NCI-H2171 (cell line): ENCODE measurements at places on chromosomes 1 and 21.

DNA sequence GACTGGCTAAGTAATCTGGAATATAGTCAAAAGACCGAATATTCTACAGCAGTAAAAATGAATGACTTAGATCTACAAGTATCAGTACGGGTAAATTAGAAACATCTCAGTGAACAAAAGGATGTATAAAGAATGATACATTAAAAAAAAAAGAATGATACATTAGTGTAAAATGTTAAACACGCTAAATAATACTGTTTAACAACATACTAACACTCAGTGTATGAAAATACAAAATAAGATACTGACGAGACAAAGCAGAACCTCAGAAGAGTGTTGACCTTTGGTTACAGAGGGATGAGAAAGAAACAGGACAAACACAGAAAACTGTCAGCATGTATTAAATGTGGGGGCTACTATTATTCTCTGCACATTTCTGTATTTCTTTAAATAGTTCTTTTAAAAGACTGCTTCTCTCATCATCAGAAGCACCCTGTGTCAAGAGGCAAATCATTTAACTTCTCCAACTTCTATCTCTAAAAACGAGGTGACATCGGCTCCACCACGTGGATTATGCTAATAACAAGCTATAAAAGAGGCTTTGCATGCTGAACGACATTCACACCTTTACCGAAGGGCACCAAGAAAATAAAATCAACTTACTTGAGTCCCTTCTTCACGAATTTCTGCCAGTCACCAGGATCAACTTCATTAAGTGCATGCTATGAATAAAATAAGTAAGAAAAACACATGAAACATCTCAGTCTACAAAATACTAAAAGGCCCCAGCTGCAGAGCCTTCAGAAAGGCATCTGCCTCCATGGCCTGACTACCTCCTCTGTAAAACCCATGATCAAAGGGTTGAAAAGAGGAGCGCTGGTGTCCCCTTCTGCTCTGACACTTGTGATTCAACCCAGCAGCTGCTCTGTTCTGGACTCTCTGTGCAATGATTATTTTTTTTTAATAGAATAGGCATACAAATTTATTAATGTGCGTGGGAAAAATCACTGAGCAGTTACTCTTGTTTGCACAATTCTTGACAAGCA is 42.5 kb downstream of the MRAP start:
- no peak for DNase-seq

- DNase-seq = no peak
Measured at GRCh38 chr1:225651376-225651871, 1.5 kb downstream of the ENAH start.

- no peak for DNase-seq
Measured at GRCh38 chr1:17857996-17858395, 102.9 kb downstream of the ACTL8 start.

GRCh38 chr1:212718499-212718898 is 18.9 kb upstream of the BATF3 start:
- DNase-seq = no peak

GRCh38 chr1:55364216-55364615 is 149.1 kb upstream of the USP24 start:
- no peak for DNase-seq

- DNase-seq = no peak
Measured at GRCh38 chr1:41582004-41582325, 97.5 kb upstream of the EDN2 start.

- no peak for DNase-seq
Measured at GRCh38 chr1:236869911-236870310, 74.8 kb downstream of the MTR start.

DNA sequence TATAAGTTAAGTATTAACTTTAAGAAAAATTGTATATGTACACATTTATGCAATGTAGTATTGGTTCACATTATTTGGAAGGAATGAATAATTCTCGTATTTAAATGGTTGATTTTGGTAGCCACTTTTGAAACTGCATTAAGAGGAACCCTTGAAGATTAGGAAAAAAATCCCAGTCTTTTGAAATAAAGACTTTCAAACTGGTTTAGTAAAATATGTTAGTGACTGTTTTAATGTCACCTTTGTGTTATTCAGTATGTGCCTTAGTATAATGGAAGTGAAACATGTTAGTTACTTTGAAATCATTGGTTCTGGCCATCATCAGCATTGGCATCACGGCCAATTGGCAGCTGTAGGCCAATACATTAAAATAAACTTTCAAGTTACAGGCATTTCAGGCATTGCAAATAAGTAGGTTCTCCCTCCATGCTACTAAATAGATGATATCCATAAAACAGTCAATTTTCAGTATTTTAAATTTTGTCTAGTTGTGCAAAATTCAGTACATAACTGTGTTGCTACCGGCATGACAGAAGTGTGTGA is 4.4 kb downstream of the MIER1 start:
- DNase-seq = no peak

DNA sequence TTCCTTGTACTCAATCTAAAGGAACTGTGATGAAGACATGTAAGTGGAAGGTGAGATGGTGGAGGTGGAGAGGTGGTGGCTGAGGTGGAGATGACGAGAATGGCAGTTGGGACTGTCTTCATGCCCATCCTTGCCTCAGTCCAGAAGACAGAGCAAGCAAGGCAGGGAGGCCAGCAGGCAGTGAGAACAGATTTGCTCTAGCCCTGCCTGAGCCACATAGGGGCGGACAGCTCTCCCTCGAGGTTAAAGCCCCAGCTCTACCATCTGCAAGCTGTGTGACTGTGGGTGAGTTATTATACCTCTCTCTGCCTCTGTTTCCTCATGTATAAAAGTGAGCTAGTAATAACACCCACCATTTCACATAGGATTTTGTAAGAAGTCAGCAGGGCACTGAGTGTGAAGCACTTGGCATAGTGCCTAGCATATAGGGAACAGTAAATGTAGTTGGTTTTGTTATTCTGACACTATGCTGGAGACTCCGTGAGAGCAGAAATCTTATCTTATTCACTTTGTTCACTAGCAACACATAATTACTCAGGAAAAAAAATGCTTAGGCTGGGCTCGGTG is 4.8 kb upstream of the FAM110D start:
- DNase-seq = no peak

DNA sequence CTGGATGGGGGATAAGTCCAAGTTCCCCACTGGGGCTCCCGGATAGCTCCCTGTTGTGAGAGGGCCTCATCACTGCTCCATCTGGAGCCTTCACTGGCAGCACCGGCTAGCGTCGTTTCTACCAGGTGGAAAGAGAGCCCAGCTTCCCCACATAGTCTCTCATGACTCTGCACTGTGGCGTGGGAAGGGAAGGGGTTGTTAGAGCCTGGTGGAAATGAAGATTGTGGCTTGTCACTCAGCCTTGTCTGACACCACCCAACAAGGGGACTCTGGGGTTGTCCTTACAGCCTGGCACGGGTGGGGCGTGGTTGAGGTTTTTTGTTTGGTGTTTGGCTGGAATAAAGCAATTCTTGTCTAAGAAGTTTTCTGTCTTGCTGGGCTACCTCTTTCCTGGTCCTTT is 94.6 kb downstream of the ADARB1 start:
- DNase-seq = no peak

DNA sequence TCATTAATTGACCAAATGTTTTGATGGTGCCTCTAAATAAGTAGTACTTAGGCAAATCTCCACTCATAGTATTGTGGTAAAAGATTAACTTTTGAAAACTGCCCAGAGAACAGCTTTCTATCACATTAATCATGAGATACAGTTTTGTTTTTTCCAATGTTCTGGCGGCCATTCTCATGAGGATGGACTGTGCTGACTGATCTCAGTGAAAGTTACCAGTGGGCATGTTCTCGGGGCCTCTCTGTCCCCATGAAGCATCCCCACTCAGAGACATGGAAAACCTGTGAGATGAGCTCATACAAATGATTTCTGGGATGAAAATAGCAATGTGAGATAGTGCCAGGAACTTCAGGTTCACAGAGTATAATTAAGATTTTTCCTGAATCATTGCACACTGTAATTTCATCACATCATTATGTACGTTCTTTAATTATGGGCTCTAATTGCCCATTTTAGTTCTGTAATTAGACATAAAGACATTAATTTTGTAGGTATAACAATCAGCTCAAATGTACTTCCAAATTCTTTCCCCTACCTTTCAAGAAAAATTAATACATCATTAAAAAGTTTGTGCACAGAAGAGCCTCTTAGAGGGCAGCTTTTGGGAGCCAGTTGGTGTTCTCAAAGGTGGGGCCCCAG is 40.5 kb downstream of the DDR2 start:
- DNase-seq = no peak

DNA sequence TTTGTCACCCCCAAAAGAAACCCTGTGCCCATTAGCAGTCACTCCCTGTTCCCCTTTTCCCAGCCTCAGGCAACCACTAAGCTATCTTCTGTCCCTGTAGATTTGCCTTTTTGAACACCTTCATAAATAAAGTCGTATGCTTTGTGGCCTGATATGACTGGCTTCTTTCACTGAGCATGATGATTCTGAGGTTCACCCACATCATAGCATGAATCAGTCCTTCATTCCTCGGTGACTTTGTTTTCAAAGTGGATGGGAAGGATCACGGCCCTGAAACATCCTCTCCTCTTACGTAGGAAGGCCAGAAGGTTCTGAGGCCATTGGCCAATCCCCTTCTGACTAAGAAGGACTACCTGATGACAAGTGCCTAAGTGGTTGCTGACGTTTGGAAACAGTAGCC is 39.1 kb downstream of the NIPAL3 start:
- no peak for DNase-seq

GRCh38 chr21:46172863-46173528 is 11.3 kb downstream of the SPATC1L start:
- no peak for DNase-seq

DNA sequence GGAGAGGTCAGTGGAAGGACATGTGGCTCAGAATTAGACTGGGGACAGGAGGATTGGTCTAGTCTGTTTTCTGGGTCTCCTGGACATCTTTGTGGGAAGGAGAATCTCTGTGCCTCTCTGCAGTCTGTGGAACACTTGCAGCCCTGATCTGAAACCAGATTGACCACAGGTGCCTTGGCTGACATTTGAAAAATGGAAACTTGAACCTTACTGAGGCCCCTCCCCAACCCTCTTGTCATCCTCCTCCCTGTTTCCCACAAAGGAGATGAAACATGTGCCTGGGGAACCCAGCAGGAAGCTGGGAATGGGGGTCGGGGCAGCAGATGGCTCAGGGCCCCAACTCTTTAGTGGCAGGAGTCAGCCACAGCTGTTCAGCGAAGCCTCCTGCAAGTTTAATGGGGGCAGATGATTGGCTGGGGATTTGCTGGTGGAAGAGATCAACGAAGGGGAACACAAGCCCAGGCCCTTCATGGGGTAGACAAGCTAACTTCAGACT is 18.1 kb downstream of the VASH2 start:
- DNase-seq = peak; percentile 93

- DNase-seq = no peak
Measured at GRCh38 chr1:230798491-230798890, 51.3 kb downstream of the CAPN9 start.

DNA sequence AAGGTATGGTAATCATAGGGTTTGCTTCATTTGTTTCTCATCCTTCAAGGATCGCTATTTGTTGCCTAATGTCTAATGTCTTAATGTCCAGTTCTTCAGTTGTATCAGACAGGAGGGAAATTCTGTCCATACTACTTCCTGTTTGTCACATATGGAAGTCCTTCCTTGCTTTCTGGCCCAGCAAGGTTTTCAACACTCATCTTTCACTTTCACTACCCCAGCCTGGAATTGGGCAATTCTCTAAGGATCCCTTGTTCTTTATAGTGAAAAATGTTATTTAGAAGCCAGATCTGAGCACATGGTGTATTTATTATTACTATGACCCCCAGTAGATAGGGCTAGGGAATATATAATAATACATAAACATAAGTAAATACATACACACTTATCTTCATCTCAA is 50.6 kb upstream of the SLC35A3 start:
- no peak for DNase-seq

DNA sequence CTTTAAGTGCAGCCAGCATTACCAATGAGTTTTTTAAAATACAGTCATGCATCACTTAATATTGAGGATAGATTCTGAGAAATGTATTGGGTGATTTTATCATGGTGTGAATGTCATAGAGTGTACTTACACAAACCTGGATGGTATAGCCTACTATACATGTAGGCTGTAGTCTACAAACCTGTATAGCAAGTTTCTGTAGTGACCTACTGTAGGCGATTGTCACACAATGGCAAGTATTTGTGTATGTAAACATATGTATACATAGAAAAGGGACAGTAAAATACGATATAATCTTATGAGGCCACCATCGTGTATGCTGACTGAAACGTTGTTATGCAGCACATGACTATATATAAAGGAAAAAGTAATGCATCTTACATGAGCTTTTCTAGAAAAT is 48.2 kb downstream of the RPE65 start:
- no peak for DNase-seq

DNA sequence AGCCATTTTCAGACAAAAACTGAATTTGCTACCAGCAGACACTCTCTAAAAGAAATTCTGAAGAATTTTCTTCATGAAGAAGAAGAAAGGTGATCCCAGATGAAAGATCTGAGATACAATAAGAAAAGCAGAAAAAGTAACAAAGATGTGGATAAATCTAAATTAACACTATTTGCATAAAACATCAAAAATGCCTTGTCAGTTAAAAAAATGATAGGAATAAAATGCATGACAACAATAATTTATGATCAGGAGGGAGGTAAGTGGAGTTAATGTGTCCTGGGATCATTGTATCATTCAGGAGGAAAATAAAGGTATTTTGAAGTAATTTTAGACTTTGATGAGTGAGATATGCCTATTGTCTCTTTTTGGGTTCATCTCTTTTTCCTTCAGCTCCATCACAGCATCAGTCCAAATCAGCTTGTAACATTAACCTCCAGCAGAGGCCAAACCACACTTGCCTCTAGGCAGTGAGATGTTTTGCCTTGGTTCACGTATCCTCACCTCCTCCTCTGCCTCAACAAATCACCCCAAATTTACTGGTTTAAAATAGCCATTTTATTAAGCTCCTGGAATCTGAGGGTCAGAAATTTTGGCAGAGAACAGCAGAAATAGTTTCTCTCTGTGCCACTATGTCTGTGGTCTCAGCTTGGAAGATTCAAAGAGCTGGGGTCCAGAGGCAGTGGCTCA is 76.9 kb upstream of the HIVEP3 start:
- DNase-seq = no peak

DNA sequence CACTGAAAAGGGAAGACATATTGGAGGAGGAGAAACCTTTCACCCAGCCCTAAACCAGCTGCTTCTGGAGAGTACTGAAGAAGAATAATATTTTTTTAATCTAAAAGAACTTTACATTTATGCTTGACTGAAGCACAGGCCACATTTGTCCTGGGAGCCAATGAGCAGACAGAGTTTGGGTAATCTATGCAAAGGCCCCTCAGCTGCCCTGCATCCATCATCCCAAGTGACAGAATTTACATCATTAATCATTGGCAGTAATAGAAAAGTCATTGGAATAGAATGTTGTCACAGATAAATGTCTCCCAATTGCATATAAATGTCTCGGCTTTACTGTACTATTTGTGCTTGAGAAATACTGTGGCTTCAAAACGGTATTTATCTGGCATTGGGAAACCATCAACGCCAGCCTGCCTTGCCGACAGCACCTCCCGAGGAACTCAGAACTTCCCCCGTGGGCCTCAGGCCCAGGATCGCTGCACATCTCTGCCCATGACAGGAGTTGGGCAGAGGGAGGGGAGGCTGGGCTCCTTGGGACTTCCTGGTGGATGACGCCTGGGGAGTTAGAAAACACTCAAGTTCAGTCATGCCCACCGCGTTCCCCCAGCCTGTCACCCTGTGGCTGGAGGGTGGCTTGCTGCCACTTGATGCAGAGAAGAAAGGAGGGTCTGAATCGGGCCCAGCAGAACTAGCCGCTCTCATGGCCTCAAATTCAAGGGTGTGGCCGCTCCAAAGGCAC is 133.1 kb downstream of the CAMTA1 start:
- DNase-seq = no peak
